Lower leg skin (tissue), 4 donors: ENCODE measurements at places on chromosomes 4 and X. TPM values are rescaled to one million over a fixed set of nuclear protein-coding genes. Genes with fewer than 3 reads are reported as not detected.
A peak's percentile ranks its signal among the peaks of the same experiment; 100 is the strongest.

GRCh38 chr4:158428242-158428641, 93.4 kb upstream of the RXFP1 start:
- DNase-seq = no peak

- DNase-seq = no peak
Observed at GRCh38 chr4:42638993-42639392, 17.9 kb downstream of the ATP8A1 start.

DNA sequence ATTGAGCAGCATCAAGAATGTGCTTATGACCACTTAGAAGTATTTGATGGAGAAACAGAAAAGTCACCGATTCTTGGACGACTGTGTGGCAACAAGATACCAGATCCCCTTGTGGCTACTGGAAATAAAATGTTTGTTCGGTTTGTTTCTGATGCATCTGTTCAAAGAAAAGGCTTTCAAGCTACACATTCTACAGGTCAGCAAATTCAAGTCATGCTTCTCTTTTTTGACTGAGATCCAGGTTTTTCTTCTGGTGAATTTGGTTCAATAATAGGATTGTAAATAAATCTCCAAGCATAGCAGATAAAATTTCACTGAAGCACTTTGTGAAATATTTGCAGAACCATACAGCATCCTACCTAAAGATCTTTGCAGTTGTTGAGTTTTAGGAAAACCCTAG, 218.1 kb downstream of the TLL1 start:
- DNase-seq = no peak

- no peak for DNase-seq
Observed at GRCh38 chr4:6183740-6184139, 16.6 kb downstream of the JAKMIP1 start.

DNA sequence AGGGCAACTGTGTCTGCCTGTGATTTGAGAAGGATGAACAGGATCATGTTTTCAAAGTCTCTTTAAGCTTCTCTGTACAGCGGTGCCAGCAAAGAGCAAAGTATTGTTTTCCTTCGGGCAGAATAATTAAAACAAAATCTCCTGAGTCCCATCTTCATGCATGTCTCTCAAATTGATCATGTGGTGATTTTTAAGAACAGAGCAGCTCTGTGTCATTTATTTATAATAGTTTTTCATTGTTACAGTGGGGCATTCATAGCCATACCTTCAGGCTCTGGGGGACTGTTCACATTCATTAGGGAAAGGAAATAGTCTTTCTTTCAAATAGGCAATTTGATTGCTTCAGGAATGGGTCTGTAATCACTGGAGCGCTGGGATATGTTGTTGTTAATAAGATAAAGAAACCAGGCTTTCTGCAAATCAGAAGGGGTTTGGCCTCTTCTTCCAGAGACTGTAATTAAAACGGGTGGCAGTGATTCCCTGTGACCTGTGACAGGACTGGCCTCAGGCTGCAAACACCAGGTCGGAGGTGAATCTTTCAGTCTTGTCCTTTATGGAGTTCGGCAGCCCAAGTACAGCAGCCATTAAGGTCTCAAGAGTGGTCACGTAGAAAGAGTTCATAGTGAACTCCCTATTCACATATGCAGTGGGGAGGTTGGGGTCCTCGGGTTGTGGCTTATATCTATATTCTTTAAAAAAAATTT, 29.3 kb upstream of the CBR4 start:
- DNase-seq = peak; percentile 66

Gene JADE1
- 36.7 TPM for total RNA-seq

GRCh38 chr4:24772061-24772705, 23.2 kb upstream of the SOD3 start:
- DNase-seq = no peak

DNA sequence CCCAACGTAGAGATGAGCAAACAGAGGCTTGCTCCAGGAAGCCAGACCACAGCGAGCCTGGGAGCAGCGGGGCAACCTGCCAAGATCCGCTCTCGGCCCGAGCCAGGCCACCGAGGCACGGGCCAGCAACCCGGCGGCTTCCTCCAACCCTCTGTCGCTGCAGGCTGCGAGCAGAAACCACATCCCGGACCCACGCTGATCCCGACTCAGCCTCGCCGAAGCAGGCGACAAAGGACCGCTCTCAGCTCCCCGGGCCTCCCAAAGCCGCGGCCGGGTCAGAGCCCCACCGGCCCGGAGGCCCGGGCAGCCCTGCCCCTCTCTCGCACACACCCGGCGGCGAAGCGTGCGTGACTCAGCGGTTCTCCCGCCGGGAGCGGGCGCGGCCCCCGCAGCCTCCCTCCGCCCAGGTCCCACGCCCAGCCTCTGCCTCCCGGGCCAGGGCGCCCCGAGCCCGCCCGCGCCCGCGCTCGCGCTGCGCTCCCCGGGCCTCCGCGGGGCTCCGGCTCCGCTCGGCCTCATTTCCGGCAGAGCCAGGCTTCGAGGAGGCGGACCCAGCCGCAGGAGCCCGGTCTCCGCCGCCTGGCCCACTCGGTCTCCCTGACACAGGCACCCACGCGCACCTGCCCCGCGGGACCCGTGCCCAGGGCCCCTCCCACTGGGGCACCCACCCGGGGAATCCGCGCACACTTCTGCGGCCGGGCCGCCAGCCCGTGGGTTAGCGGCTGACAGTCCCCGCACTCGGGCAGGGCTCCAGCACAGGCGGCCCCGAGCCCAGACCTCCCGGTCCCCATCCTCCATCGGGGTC, 1.7 kb downstream of the PPP2R2C start:
- peak; percentile 82 for DNase-seq

Gene RADX
- total RNA-seq = 5.1 TPM

DNA sequence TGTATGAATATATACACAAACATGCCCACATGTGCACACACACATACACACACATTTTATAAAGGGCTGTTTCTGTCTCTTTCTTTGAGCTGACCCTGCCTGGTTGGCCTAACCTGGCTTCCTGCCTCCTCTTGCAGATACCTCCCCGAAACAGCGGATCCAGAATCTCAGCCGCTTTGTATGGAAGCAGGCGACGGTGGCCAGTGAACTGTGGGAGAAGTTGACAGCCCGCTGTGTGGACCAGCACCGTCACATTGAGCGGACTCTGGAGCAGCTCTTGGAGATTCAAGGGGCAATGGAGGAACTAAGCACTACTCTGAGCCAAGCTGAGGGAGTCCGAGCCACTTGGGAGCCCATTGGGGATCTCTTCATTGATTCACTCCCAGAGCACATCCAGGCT, 21.9 kb downstream of the DRP2 start:
- no peak for DNase-seq

Gene KLHL13
- 0.88 TPM for total RNA-seq

- no peak for DNase-seq
Observed at GRCh38 chr4:82515705-82516104, 46.1 kb downstream of the TMEM150C start.

- no peak for DNase-seq
Observed at GRCh38 chrX:45517090-45517973, 316.7 kb upstream of the DIPK2B start.

Gene IL21
- not detected for total RNA-seq

DNA sequence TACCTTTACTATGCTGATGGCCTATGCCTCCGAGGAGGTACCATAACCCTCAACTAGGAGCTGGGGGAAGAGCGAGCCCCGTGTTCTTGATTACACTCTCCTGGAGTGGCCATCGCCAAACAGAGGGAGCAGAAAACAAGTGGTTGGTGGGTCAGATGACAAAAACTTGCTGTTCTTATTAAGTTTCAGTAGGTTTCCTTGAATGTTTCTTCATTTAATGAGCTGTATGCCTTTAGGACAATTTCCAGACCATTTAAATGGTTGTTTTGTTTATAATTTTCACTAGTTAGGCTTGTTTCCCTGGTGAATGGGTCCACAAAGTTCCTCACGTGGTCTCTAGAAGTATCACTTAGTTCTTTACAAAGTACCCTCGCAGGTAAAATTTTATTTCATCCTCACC, 4.7 kb downstream of the PYURF start:
- no peak for DNase-seq
